ENCODE measurements at places on chromosomes 7 and 10.

DNA sequence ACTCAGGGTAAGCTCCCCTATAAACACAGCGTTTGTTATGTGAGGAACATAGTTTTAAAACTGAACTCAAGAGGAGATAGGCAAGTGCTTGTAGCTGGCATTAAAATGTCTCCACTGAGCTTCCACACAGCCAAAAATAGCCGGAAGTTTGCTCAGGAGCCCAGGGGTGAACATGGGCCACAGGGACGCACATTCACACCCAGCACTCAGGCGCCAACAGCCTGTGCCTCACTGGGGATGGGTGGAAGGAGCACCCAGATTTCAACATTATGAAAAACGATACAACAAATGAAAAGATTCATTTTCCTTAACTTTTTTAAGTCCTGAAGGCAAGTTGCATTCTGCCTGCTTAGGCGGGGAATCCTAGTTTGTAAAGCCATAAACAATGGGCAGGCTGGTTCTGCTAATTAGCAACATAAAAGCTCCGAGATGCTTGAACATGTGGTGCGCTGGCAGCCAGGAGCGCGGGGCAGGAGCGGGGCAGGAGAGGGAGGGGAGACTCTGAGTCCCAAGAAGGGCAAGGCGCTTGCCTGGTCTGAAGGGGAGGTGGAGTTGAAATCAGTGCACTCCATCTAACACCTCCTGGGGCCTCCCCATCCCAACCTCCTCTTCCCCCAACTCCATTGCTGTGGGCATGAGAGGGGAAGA lies 235.9 kb downstream of the COBL start:
- no peak for DNase-seq

- no peak for DNase-seq
Measured at GRCh38 chr10:100791369-100792058, 46.1 kb downstream of the PAX2 start.

- no peak for DNase-seq
Measured at GRCh38 chr10:29033311-29033940, 255.4 kb upstream of the LYZL1 start.

DNA sequence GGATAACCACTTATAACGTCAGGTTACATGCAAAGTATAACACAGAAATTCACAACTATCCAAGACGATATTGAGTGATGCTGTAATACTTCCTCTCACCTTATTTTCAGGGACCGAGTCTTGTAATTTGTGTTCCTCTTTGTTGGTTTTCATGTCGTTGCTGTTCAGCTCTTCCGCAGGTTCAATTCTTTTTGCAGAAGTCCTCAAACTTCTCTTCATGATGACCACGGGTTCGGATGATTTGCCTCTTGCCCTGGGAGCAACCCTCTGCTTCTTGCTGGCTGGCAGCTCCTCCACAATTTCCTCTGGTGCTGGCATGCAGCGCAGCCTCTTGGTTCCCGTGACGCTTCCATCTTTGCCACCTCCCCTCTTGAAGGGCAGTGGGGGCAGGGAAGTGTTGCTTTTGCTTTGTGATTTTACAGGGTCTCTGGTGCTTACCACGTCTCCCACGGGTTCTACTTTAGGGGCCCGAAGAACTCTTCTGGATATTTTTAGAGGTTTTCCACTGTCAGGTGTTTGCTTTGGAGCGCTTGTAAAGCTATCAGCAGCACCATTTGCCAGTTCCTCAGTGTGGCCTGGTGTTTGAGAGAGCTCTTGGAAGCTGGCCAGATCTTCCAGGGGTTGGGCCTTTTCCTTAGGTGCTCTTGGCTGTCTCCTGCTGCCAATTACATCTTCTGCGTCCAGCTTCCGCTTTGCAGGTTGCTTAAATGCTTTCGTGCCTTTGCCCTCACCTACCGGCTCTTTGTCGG lies 23.6 kb downstream of the MKI67 start:
- DNase-seq, result no peak

- no peak for DNase-seq
Measured at GRCh38 chr10:71772832-71773220, 494 bp downstream of the VSIR start.

- DNase-seq, result peak; percentile 32
Measured at GRCh38 chr7:5997210-5997808, 11.5 kb downstream of the PMS2 start.

GRCh38 chr7:144869082-144869481 lies 33.2 kb upstream of the TPK1 start:
- DNase-seq, result no peak

DNA sequence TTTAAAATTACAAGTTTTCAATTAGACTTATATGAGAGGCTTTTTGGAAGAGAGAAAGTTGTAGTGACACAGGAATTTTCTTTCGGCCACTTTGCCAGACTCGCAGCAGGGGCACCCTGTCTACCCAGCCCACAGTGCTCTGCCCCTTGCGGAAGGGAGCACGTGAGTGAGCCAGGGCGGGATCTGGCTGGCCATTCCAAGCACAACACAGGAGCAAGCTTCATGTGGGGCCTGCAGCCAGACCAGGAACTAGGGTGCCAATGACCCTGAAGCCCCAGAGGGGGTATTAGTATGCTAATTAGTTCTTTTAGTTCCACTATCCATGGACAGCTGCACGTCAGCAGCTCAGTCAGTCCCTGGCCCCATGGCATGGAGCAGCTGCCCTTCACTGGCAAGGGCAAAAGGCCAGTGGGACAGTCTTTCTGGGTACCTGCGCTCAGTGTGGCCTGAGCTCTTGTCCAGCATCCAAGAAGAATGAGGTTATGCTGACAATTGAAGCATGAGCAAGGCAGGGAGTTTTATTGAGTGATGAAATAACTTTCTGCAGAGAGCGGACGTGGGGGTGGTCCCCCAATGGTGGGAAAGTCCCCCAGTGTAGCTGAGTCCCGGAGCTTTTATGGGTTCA lies 251.1 kb upstream of the CSTF2T start:
- no peak for DNase-seq

- DNase-seq, result no peak
Measured at GRCh38 chr10:95297402-95297801, 6.6 kb upstream of the PDLIM1 start.

- DNase-seq, result no peak
Measured at GRCh38 chr7:157709531-157710251, 372.9 kb downstream of the DNAJB6 start.

GRCh38 chr10:33125522-33126517 lies 167.8 kb upstream of the ITGB1 start:
- DNase-seq, result no peak

- no peak for DNase-seq
Measured at GRCh38 chr7:156543699-156544598, 96.6 kb upstream of the RNF32 start.

GRCh38 chr10:128047991-128048818 lies 78.0 kb downstream of the MKI67 start:
- DNase-seq, result no peak

GRCh38 chr7:66255534-66256100 lies 50.5 kb downstream of the TPST1 start:
- no peak for DNase-seq

DNA sequence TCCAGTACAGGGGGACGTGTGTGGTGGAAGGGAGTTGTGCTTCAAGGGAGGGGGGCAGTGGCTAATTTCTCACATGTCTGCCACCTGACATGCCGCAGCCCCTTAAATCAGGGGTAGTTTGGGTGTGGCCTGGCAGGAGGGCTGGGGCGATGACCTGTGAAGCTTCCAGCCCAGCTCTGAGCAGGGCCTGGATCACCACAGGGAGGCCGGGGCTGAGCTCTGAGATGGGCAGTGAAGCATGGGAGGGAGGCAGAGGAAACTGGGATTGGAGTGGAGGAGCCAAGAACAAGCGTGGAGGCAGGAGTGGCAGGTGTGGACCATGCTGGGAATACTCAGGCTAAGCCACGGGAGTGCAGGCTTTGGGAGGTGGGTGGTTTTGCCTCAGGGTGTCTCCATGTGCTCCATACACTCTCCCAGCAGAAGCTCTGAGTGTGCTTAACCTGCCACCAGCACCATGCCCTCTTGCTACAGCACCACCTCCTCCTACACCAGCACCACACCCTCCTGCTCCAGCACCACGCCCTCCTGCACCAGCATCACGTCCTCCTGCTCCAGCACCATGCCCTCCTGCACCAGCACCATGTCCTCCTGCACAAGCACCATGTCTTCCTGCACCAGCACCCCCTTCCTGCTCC lies 99.3 kb upstream of the SHH start:
- no peak for DNase-seq

DNA sequence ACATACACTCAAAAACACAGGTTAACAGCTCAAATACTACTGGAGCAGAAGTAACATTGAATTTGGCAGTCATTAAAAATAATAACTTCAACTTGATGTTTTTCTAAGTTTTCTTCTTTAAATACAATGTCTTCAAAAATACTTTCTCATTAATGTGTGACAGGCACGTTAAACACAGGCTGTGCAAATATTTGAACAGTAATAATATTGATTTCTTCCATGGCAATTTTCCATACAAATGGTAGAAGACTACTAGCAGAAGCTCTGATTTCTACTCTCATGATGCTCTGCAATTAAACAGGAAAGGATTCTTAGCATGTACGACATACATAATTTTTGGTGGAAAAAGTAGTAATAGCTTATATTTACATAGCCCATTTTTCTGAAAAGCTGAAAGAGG lies 47.4 kb downstream of the NRP1 start:
- DNase-seq, result no peak
